ENCODE measurements at places on chromosomes 11 and 22.

GRCh38 chr11:57647372-57647771, 2.3 kb downstream of the YPEL4 start:
- peaks cover 3% of the 10 kb centered on the region for H3K4me1 ChIP-seq
- DNase-seq = no peak
- H3K36me3 ChIP-seq = no peaks in the 10 kb centered on the region
- H3K4me3 ChIP-seq = no peak overlapping the region
- peaks cover 40% of the 10 kb centered on the region for H3K27me3 ChIP-seq

GRCh38 chr11:131163613-131164012, 206.8 kb upstream of the NTM start:
- no peak for DNase-seq
- H3K36me3 ChIP-seq = no peaks in the 10 kb centered on the region
- no peaks in the 10 kb centered on the region for H3K27me3 ChIP-seq
- no peaks in the 10 kb centered on the region for H3K4me1 ChIP-seq
- no peak overlapping the region for H3K4me3 ChIP-seq
- no peak overlapping the region for H3K27ac ChIP-seq

DNA sequence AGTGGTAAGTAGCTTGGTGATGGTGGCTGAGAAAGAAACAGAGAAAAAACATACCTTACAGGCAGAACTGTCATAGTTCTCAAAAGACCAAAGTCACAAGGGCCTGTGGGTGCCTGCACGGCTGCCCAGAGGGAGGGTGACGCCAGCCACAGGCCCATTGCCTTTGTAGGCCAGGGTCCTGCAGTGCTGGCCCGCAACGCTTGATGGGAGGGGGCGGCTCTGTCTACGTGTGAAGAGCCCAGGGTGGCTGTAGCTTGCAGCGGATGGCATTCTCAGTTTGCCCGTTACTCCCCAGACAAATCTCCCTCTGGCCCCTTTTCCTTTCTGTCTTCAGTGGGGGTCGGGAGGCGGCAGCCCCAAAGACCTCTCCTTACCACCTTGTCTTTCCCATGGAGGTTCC, 24.7 kb upstream of the B3GAT1 start:
- H3K36me3 ChIP-seq = no peaks in the 10 kb centered on the region
- no peaks in the 10 kb centered on the region for H3K27me3 ChIP-seq
- no peaks in the 10 kb centered on the region for H3K4me1 ChIP-seq
- no peak for DNase-seq
- H3K27ac ChIP-seq = no peak overlapping the region

DNA sequence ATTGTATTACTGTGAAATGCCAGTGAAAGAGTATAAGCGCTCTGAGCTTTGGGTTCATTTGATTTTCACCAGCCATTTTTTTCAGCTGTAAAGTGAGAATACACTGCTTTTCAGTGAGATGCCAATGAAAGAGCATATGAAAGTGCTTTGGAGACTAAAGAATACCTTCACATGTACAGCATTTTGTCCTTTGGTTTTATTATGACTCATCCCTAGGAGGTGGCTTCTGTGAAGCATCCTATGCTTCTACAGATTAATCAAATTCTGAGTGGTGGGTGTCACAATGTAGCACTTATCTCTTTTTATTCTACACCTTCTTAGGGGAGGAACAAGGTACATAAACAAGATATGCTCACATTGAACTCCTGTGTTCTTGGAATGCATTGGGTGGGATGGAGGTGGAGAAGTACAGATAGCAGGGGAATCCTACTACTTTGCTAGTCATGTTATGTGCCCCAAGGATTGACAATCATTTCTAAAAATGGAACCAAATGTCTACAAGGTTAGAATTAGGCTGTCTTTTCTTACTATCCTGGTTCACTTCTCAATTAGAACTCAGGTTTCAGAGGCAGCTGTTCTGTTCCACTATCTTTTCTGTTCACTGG, 18.7 kb downstream of the TRIM44 start:
- no peak overlapping the region for H3K27ac ChIP-seq
- H3K27me3 ChIP-seq = no peaks in the 10 kb centered on the region
- H3K4me1 ChIP-seq = peaks cover 3% of the 10 kb centered on the region
- DNase-seq = no peak
- no peaks in the 10 kb centered on the region for H3K36me3 ChIP-seq

GRCh38 chr11:64222651-64223000, 3.4 kb downstream of the TRPT1 start:
- no peak overlapping the region for H3K27ac ChIP-seq
- H3K27me3 ChIP-seq = no peaks in the 10 kb centered on the region
- H3K36me3 ChIP-seq = peaks cover 6% of the 10 kb centered on the region

DNA sequence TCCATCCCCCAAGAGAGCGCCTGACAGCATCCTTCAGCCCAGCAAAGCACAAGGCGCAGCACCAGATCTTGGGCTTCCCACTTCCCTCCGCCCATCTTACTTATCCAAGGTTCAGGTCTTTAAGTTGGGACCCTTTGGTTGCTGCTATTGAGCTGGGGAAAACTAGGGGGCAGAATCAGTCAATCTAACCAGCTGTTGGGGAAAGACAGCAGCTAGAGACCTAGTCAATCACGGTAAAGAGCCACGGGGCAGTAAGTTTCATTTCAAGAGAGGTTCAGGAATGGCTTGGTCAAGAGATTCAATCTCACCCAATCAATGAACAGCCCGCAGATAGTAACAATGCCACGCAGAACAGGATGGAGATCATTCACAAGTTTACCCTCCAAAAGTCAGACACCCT, 1.7 kb downstream of the ABTB2 start:
- H3K4me1 ChIP-seq = peaks cover 14% of the 10 kb centered on the region
- peaks cover 37% of the 10 kb centered on the region for H3K27me3 ChIP-seq
- H3K4me3 ChIP-seq = no peak overlapping the region
- DNase-seq = no peak
- no peak overlapping the region for H3K27ac ChIP-seq

GRCh38 chr22:39716534-39716933, 146.0 kb downstream of the CACNA1I start:
- no peaks in the 10 kb centered on the region for H3K4me1 ChIP-seq
- H3K27me3 ChIP-seq = peaks cover 4% of the 10 kb centered on the region
- H3K36me3 ChIP-seq = no peaks in the 10 kb centered on the region
- H3K27ac ChIP-seq = no peak overlapping the region
- no peak for DNase-seq
- H3K4me3 ChIP-seq = no peak overlapping the region

DNA sequence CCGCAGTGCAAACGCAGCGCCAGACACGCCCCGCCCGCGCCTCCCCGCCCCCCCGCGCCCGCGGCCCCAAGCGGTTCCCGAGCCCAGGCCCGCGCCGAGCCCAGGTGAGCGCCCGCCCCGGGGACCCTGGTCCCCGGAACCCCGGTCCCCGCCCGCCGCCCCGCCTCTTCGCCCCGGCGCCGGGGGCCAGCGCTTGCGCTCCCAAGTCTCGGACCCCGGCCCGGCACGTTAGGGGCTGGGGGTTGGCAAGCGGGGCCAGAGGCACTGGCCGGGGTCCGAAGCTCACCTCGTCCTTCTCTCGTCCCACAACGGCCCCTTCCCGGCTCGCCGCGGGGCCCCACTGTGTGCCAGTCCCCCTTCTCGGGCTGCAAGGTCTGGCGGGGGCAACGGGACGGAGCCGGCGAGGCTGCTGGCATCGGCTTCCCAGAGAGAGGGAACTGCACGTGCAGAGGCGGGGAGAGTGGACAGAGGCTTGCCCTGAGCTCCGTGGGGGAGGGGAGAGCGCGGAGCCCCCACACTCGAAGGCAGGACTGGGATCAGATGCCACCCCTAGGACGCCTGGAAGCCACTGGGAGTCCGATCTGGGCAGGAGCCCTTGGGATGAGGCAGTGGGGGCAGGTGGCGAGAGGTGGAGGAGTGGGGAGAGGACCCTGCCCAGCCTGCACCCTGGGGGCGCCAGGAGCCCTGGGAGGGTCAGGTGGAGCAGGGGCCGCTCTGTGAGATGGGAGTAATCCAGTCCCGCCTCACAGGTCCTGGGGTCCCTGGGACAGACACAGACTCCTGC, 1.8 kb upstream of the AIFM3 start:
- H3K27ac ChIP-seq = no peak overlapping the region
- peak overlapping the region; percentile 14 for H3K4me3 ChIP-seq
- no peaks in the 10 kb centered on the region for H3K4me1 ChIP-seq
- DNase-seq = no peak

DNA sequence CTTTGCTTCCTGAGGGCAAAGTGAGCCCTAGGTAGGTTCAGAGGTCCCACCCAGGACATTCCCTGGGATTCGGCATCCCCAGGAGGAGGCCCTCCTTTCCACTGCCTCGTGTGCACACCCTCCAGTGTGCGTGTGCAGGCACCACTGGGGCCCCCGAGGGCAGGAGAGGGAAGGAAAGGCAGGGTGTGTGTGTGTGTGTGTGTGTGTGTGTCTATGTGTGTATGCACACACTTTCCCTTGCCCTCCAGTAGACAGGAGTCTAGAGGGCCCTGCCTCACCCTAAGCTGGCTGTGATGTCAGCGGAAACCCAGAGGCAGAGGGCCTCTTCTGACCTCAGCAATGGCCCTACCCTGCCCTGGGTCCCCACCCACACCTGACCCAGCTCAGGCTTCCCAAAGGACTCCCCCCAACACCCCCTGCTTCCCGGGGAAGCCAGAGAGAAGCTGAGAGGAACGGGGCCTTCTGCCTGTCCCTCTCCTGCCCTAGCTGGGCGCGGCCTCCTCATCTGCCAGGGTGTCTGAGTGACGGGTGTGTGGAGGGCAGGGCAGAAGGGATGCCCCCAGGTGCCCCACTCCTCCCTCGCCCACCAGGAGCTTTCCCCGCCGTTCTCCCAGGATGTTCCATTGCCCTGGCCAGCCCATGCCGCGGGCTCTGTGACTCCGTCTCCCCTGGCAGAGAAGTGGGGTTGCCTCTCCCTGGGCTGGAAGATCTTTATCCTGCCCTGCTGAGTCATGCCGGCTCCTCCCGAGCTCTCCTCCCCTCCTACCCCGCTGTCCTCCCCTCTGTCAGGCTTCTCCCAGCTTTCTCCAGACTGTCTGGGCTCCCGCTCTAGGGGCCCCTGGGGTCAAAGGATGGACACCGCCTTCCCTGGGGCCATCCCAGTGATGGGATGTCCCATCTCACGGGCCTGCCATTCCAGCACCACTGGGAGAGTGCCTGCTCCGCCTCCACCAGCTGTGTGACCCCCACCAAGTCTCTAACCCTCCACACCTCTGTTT, 6.0 kb upstream of the CLCF1 start:
- no peak overlapping the region for H3K4me3 ChIP-seq
- H3K36me3 ChIP-seq = no peaks in the 10 kb centered on the region
- H3K27ac ChIP-seq = no peak overlapping the region
- no peak for DNase-seq
- peaks cover 3% of the 10 kb centered on the region for H3K27me3 ChIP-seq
- H3K4me1 ChIP-seq = peaks cover 4% of the 10 kb centered on the region

Data from endothelial cell of umbilical vein (primary cell).